ENCODE measurements at places on chromosomes 5 and 9.
A peak's percentile ranks its signal among the peaks of the same experiment; 100 is the strongest.

- peak; percentile 75 for DNase-seq
Observed at GRCh38 chr5:96280946-96281393, 152.1 kb downstream of the PCSK1 start.

- no peak for DNase-seq
Observed at GRCh38 chr9:104121022-104121421, 26.9 kb downstream of the SMC2 start.

DNA sequence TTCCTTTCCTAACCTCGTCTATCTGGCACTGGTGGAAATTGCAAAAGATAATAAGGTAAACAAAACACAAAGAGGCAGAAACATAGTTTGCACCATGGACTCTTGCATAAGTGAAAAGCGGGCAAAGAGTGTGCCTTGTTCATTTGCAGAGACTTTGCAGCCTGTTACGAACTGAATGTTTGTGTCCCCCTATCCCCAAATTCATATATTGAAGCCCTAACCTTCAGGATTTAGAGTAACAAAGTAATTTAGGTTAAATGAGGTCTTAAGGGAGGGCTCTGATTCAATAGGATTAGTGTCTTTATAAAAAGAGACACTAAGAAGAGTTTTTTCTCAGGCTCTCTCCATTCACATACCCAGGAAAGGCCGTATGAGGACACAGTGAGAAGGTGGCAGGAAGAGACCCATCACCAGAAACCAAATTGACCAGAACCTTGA, 52.1 kb upstream of the FAM169A start:
- DNase-seq, result no peak

GRCh38 chr9:37412431-37413151, 9.9 kb upstream of the GRHPR start:
- DNase-seq, result peak; percentile 55

GRCh38 chr9:90839183-90839728, 37.6 kb downstream of the SYK start:
- DNase-seq, result no peak
